ENCODE measurements at places on chromosomes 7 and 10.

GRCh38 chr10:1521741-1522140 lies 215.6 kb downstream of the ADARB2 start:
- DNase-seq: no peak

DNA sequence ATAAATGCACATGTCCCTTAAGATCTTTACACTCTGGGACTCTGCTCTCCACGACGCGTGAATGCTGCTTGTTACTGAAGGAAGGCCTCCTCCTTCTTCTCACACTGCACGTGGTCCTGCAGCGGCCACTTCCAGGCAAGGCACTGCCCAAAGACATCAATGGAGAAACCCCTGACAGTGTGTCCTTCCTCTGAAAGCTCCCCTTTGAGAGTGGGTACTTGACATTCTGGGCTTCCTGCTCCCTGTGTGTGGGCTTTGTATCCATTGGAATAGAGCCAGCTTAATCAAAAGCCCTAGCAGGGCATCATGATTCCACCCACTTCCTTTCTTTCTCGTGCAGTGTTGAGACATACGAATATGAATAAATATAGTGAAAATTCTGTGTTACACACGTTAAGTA lies 69.7 kb upstream of the STK17A start:
- no peak for DNase-seq

DNA sequence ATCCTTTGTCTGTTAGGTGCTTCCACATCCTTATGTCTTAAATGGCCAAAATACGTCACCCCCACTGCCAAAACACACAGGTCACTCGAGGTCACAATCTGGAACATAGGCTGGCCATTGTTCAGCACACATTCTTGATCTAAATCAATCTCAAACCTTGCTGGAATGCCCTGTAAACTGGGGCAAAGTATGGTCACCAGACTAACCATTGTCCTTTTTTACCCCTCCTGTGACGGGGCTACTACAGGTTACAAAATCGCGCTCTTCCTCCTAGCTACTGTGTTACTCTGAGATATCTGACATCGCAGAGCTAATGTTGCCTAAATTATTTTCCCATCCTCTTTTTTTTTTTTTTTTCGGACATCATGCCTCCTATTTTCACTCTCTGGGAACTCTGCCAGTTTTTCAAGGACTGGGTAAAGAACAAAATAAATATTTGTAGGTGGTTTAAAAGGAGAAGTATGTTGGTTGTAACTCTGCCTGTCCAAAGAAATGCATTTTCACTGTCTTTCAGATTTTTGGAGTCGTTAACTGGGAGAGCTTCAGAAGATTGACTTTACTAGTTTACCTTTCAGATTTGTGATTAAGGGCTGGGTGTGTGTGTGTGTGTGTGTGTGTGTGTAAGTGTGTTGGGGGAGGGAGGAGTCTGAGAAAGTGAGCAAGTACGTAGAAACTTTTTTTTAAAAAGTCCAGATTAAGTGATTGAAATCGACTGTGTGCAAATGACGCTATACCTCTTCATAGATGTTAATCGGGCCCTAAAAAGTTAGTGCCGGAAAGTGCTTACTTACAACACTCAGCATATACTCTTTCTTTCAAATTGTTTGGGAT lies 942 bp upstream of the KIAA1217 start:
- no peak for DNase-seq

- no peak for DNase-seq
Observed at GRCh38 chr7:135102372-135102771, 45.5 kb upstream of the TMEM140 start.

- DNase-seq: no peak
Observed at GRCh38 chr10:101708073-101708472, 13.1 kb upstream of the FBXW4 start.

Measured in CD4-positive, alpha-beta T cell (primary cell).